ENCODE measurements at places on chromosomes 1 and 21.

DNA sequence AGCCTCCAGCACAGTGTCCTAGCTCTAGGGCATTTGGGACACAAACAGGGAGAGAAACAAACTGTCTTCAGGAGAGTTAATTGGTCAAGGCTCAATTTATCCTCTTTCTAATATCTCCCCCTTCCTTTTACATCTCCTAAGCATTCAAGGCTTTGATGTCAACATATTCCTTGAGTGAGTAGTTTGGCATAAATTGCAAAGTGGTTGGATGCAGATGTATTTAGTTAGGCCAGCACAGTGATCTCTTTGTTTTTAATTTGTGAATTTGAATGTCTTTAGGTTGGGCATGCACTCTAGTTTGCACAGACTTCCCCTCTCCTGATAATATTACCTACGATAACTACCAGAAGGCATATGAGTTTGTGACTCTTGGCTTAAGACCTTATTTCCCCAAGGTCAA, 12.5 kb upstream of the OLFML2B start:
- DNase-seq = no peak

DNA sequence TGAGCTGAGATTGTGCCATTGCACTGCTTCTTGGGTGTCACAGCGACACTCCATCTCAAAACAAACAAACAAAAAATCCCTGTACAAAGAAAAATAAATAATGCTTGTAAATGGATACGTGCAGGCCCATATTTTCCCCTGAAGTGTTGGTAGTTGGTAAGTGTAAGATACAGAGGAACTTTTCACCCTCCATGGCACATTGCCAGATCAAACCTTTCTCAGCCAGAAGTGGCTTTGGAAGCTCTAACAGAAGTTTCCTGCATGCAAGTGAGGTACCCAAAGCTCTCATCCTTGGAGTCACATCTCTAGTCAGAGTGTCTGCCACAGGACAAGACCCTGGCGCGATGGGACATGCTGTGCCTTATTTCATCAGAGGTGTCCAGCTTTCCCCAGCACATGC, 7.3 kb downstream of the NDUFV3 start:
- DNase-seq = no peak

GRCh38 chr1:44484155-44484688, 79.2 kb downstream of the RNF220 start:
- no peak for DNase-seq

GRCh38 chr1:78617615-78618026, 2.6 kb upstream of the IFI44L start:
- DNase-seq = peak; percentile 77

GRCh38 chr1:219296430-219297355, 123.0 kb downstream of the LYPLAL1 start:
- no peak for DNase-seq

GRCh38 chr1:29900104-29900679, 663.9 kb downstream of the PTPRU start:
- no peak for DNase-seq

GRCh38 chr1:185042737-185043136, 2.6 kb upstream of the RNF2 start:
- no peak for DNase-seq

GRCh38 chr1:179082333-179082998, 596 bp downstream of the TOR3A start:
- no peak for DNase-seq

GRCh38 chr1:25028907-25029599, 99.0 kb upstream of the RUNX3 start:
- no peak for DNase-seq

- peak; percentile 80 for DNase-seq
These were observed 158.8 kb downstream of the URB2 start for GRCh38 chr1:229784834-229785233.

DNA sequence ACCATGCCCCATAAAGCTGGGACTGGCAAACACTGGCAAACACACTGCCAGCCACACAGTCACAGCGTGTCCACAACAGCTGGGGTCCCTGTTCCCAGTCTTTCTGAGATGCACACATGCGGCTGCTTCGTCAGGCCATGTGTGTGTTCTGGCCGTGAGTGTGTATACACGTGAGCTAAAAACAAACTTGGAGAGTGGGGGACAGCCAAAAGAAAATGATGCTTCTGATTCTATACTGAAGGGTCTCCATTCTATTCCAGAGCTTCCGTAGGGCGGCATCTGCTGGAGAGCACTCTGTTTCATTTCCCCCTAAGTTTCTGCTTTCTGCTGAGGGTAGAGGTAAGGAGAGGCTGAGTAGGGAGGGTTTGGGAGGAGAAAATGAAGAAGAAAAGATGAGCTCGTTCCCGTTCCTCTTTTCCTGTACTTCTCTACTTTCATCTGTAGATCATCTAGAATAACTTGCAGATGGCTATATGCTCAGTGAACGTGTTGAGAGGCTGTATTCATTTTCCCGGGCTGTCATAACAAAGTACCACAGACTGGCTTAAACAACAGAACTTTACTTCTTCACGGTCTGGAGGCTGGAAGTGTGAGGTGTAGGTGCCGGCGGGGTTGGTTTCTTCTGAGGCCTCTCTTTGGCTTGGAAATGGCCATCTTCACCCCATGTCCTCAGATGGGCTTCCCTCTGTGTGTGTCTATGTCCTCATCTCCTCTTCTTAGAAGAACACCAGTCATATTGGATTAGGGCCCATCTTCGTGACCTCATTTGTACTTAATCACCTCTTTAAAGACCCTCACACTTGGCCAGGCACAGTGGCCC, 151.6 kb downstream of the TOMM20 start:
- no peak for DNase-seq

DNA sequence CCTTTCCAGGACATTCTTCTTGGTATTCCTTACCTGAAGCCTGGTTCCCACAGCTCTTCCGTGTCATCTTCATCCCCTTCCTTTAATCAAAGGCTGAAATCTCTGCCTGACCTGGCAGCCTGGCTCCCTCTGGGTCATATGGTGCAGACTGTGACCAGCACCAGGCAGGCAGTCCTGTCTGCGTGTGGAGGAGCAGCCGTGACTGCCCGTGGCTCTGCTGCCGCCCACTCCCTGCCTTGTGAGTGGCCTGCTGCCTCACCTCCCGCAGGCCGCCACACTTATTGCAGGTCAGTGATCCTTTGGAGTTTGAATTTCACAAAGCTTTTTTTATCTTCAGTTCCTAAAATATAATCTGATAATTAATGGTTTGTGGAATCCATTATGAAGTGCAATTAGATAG, 36.2 kb upstream of the EPHA8 start:
- no peak for DNase-seq

GRCh38 chr1:110112656-110113055, 413 bp downstream of the UBL4B start:
- DNase-seq = no peak

DNA sequence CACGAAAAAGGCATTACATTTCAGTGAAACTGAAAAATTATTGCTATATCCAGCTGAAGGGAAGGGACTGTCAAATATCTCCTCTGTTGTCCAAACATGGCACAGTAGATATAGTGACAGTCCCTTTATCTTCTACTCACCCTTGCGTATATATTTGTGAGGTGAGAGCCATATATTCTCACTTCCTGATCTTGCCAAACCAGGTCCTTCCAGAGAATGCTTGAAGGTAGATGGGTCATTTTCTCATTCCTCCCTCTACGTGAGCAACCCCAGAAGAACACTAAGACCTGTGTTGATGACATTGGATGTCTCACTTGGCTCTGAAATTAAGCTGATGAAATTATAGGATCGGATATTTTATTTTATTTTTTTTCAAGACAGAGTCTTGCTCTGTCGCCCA, 151.2 kb downstream of the DHRS3 start:
- no peak for DNase-seq

DNA sequence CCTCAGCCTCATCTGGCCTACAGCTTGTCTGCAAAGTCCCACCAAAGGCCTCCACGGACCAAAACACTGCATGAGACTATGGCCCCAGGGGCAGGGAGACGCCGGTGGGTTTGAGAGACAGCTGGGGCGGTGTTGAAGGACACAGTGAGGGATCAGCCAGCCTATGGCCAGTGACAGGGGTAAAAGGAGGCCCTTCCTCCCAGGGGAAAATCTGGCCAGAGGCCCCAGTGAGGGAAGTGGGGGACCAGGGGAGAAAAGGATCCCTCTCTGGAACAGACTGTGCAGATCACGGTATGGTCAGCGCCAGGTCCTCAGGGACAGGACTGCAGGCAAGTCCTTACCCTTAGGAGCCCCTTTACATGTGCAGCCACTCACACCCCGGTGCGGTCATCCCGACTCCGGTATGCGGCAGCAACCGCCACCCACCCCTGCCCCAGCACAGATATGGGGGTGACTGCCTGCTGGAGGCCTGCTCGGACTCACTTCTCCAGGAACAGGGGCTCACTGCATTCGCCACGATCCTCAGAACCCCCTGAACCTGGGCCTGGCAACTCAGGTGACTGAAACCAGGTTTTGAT, 1.3 kb downstream of the CERS2 start:
- no peak for DNase-seq

GRCh38 chr1:25520446-25521061, 22.9 kb upstream of the LDLRAP1 start:
- DNase-seq = peak; percentile 66

DNA sequence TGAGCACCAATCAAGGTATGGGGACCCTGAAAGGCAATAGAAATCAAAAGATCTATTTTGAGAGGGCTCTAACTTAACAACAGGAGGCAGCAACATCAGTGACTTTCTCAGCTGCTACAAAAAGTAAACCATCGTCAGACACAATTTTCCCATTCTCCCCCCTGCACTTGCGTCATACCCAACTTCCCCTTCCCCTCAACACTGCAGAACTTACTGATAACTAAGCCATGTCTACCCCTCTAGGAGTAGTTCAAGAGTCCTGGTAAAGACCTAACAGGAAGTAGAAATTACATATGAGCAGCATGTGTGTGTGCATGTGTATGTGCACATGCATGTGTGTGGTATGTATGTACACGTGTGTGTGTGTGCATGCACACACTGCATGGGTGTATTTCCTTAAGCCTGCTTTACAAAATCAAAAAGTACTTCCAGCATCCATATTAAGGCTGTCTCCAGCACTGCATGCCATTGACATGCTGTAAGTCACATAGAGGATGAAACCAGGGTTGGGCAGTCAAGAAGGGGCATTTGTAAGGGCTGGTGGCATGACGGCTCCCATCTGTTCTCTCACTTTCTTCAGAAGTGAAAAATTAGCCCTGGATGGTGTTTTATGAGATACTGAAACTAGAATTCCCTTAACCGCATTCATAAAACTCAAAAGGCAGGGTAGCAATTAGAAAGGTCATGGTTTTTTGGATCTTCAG, 460.1 kb upstream of the RUNX1 start:
- DNase-seq = peak; percentile 28

DNA sequence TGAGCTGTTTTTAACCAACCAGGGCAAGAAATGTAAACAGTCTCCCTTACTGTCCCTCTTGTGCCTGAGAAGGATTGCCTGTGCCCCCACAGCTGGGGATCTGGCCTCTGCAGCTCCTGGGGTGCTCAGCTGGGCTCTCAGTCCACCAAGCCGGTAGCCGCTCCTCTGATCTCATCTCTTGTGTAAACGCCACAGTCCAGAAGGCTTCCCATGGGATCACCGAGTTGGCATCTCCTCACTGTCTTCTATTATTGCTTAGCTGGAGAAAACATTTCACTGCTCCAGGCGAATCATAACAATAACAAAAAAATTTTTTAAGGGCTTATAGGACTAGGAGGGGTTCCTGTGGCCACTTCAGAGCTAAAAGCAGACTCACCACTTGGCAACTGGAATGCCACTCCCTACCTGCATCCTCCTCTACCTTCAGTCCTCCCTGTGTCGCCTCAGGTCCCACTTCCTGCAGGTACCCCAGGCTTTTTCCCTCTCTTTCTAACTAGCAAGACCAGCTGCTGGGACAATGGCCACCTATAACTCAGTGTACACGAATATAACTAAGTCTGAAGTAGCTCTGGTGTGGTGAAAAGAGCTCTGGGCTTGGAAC, 75.8 kb downstream of the ATP1A1 start:
- peak; percentile 48 for DNase-seq

Data from mucosa of gallbladder (tissue), 1 donor.